ENCODE measurements at places on chromosomes 4 and X. TPM values are rescaled to one million over a fixed set of nuclear protein-coding genes. Genes with fewer than 3 reads are reported as not detected.

Gene MTMR8
- 7.9 TPM for total RNA-seq

DNA sequence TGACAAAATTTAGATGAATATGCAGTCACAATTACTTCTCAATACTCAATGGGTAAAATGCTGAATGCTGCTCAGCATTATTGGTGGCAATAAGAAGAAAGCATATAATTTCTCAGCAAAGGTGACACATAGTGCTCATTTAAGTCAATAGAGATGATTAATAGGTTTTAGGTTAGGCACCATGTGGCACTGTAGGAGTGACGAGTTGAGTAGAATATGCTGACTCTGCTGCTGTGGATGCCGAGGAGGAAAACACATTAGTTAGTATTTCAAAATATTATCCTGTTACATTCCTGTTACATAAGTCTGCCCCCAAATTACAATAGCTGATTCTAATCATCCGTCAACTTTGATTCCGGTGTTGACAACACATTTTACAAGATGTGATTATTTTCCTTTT is 13.7 kb upstream of the CXCL5 start:
- no peak for DNase-seq

DNA sequence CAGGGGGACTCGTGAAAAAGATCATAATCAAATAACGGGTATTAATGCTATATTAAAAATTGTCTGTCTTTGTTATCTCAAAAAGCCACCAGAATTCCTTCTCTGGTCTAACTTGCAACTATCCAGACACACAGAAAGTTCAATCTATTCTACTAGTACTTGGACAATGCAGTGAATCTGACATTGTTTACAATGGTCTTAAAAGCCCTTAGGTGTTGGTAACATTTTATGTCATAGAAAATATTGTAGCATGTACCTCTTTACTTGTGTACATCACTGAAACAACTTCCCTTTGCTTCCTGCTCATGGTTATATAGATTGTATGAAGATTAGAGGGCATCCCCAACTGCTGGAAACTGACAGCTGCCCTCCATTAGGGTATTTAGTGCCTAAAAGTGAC is 71.1 kb upstream of the PPP3CA start:
- DNase-seq, result no peak

- no peak for DNase-seq
These were observed 1.5 kb downstream of the KLF8 start for GRCh38 chrX:56233682-56234081.

- DNase-seq, result no peak
These were observed 151.0 kb downstream of the PALLD start for GRCh38 chr4:168647646-168648375.

GRCh38 chr4:38846015-38846414 is 10.6 kb downstream of the TLR6 start:
- no peak for DNase-seq

Gene RNF128
- 5.6 TPM for total RNA-seq

Gene PRDM8
- total RNA-seq, result 15.0 TPM

GRCh38 chr4:3522651-3523050 is 9.6 kb downstream of the LRPAP1 start:
- DNase-seq, result no peak

DNA sequence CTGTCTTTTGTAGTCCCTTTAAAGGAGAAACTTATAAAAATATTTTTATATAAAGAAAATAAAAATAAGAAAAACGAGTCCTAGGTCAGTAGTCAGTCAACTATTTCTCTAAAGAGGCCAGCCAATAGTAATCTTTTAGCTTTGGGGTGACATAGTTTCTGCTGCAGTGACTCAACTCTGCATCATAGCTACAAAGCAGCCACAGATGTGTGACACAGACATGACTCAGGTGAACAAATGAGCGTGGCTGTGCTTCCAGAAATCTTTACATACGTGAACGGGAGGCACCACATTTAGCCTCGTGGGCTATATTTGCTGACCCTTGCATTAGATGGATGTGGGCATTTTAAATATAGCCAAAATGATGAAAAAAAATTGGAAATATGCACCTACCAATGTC is 1862.5 kb upstream of the TENM3 start:
- DNase-seq, result no peak

Gene MUC7
- total RNA-seq, result not detected

Gene SPANXD
- not detected for total RNA-seq

GRCh38 chr4:128357286-128357685 is 69.7 kb upstream of the PGRMC2 start:
- no peak for DNase-seq

Gene GLRB
- total RNA-seq, result 2.9 TPM

- DNase-seq, result no peak
These were observed 112.9 kb downstream of the PTPN13 start for GRCh38 chr4:86706923-86707597.

DNA sequence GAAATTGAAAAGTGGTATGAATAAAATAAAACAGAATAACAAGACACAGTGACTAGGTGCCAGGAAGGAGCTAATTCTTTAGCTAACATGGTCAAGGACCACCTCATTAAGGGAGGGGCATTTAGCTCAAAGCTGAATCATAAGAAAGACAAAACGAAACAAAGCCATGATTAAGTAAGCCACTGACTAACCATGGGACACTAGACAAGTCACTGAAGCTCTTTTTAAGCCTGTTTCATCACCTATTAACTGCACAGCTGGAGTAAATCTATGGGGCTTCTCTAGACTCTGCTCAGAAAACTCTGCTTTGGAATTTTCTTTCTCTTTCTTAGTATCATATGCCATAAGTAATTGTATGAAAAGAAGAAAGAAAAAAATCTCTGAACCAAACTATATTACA is 49.8 kb upstream of the C1QTNF7 start:
- DNase-seq, result no peak

DNA sequence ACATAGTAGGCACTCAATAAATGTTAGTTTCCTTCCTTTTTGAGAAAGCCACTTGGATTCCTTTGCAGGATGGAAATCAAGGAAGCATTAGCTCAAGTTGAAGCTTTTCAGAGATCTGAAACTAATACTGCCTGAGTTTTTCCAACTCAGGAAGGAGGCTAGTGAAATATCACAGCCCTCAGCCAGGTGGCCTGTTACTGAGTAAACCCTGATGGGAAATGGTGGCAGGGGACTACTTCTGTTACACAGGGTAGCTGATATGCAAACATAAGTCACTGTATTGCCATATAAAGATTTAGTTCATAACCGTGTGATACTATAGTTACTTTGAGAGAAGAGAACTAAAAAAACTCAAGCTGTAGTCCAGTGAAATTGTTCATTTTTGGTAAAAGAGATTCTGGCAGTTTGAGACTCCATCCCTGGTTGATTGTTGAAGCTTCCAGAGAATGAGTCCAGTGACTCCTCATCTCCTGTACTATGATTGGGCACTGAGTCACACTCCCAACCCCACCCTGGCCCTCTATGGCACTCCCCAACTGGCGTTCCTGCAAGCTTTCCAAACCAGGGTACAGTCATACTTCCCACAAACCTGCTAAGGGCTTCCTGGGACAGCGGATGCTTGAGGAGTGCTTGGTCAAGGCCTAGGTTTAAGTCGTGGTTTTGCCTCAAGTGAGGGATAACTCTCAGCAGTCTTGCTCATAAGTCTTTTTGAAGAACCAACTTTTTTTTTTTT is 81.8 kb downstream of the MID1IP1 start:
- no peak for DNase-seq

Gene GATA1
- total RNA-seq, result 1.2 TPM
